Mucosa of gallbladder (tissue), 1 donor: ENCODE measurements at places on chromosomes 1 and 21. TPM values are rescaled to one million over a fixed set of nuclear protein-coding genes. Genes with fewer than 3 reads are reported as not detected.

GRCh38 chr1:224920930-224921329, 8.5 kb upstream of the DNAH14 start:
- DNase-seq = no peak

DNA sequence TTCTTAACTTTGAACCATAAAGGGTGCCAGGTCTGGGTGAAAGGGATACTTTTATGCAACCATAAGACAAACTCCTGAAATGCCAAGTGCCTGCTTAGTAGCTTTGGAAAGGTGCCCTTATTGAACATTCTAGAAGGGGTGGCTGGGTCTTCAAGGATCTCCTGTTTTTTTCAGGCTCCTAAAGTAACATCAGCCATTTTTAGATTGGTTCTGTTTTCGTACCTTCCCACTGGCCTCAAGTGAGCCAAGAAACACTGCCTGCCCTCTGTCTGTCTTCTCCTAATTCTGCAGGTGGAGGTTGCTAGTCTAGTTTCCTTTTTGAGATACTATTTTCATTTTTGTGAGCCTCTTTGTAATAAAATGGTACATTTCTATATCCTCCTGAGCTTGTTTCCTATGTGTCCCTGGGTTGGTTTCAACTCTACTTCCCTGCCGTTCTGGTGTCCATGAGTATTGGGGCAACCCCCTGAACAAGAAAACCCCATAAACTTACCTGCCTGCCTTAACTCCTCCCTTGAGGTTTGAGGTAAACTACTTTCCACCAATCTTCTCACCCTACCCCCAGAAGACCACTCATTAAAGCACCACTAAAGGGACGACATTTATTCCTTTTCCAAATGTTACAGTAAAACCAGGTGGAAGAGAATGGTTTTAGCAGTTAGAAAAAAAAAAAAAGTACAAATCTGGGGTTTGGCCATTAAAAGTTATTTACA, 2.6 kb downstream of the MARCKSL1 start:
- DNase-seq = no peak

Gene OR2L5
- total RNA-seq = not detected

Gene C1orf50
- 6.7 TPM for total RNA-seq

- peak; percentile 18 for DNase-seq
Measured at GRCh38 chr1:13759072-13759471, 59.1 kb downstream of the PRDM2 start.

DNA sequence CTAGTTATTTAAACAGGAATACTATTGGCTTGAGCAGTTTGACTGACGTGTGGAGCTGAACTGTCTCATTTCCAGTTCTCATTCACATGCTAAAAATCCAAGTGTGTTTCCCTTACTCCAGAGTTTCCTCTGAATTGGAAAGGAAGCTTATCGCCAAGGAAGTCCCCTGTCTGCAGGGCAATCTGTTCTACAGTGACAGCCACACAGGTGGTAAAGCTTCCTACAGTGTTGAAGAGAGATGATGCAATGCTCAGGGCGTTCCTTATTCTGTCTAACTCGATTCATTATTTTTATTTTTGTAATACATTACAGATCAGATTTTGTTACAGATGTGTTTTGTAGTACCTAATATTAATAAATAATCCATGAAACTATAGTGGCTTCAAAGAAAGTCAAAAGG, 41.3 kb downstream of the ADAMTS5 start:
- DNase-seq = no peak

Gene PRKCZ
- 29.8 TPM for total RNA-seq

Gene TMEM51
- 43.7 TPM for total RNA-seq

- DNase-seq = no peak
Measured at GRCh38 chr21:42841156-42841915, 38.0 kb downstream of the WDR4 start.

GRCh38 chr1:113787663-113788062, 24.6 kb downstream of the RSBN1 start:
- no peak for DNase-seq

Gene MARK1
- total RNA-seq = 5.1 TPM

Gene ELAVL4
- total RNA-seq = 0.43 TPM

DNA sequence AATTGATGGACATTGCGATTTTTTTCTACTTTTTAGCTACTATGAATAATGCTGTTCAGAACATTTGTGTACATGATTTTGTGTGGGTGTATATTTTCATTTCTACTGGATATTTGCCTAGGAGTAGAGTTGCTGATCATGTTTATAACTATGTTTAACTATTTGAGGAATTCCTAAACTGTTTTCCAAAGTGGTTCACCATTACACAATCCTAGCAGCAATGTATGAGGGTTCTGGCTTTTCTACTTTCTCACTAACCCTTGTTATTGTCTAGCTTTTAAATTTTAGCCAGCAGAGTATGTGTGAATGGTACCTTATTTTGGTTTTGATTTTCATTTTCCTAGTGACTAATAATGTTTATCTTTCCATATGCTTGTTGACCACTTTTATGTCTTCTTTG, 86.2 kb downstream of the ATG4C start:
- no peak for DNase-seq

DNA sequence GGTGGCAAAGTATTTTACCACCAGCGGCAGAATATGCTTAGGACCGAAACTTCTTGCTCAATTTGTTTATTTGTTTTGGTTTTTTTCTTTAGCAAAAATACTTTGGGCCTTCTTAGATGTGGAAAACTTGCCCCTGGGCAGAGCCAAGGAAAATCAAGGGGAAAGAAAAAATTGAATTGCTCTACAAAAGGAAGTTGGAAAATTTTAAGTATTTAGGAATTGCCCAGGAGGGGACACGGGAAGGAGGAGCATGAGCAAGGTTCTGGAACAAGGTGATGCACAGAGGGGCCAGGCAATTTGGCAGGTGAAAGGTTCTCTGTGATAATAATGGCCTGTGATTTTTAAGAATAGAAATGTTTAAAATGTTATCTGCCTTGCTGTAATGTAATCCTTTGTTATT, 28.6 kb downstream of the SGIP1 start:
- no peak for DNase-seq

DNA sequence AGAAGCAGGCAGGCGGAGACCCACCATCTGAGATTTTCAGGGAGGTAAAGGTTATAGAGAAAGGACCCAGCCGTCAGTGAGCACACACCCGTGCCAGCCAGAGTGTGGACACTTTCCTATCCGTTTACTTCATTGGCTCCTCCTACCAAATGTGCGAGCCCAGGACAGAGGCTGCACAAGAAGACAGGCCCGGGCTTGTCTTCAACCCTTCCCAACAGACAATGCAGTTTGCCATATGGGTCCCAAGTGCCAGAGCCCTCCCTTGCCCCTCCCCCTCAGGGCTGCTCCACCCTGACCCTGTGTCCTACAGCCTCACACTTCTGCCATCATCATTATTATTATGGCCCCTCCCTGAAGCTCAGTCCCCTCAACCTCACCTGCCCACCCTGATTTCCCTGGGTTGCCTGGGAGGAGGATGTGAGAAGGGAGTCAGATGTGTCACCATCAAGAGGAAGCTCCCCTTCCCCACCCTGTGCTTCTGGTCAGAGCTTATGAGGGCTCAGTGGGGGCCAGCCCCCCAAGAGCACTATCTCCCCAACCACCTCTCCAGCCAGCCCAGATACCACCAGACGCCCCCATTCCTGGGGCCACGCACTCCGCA, 9.4 kb downstream of the LAPTM5 start:
- no peak for DNase-seq

GRCh38 chr1:98700228-98700627, 38.7 kb downstream of the SNX7 start:
- no peak for DNase-seq

Gene TRNP1
- total RNA-seq = 296 TPM

DNA sequence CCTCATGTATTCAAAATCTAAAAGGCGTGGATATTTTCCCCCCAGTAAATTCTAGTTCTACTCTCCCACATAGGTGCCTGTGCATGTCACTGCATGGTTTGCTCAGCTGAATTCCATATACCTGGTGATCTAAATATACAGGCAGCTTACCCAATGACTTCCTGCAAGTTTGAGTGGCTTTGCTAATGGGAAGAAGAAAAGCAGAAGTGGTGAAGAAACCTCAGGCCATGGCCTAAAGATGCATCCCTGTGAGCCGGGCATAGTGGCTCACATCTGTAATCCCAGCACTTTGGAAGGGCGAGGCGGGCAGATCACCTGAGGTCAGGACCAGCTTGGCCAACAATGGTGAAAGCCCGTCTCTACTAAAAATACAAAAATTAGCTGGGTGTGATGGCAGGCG, 11.5 kb downstream of the SLC44A3 start:
- DNase-seq = no peak

DNA sequence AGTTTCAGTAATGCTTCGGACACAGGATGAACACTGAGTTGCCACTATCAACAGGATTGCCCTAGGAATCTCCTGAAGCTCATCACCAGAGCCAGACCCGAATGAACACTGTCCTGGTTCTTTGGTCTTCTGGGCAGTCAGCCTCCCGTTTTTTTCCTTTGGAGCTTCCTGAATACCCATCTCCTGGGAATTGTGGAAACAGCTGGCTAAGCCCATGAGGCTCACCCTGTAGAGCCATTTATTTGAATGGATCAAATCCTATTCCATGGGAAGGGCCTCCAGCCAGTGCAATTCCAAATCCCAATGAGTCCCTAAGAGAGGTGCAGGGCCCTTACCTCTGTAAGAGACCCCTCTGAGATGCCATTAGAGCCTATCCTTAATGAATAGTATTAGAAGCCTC, 5.9 kb downstream of the RCSD1 start:
- no peak for DNase-seq

Gene BMP8B
- 1.8 TPM for total RNA-seq

Gene TAL1
- 6.0 TPM for total RNA-seq

DNA sequence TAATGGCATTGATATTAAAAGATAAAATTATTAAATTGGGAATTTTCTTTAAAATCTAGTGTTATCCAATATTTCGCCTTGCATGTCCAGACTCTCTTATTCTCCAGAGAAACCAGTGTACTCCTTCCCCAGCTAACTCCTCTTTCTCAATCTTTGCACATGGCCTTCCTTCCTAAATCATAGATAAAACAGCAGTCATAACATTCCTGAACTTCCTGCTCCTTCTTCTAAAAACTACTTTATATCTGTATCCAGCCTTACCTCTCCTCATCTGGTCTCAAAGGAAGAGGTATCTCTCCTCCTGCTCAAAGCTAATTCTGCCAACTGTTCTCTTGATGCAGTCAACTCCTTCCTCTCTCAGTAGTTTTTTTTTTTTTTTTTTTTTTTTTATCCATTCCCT, 39.5 kb upstream of the NEK7 start:
- DNase-seq = no peak

Gene LMOD1
- total RNA-seq = 257 TPM

DNA sequence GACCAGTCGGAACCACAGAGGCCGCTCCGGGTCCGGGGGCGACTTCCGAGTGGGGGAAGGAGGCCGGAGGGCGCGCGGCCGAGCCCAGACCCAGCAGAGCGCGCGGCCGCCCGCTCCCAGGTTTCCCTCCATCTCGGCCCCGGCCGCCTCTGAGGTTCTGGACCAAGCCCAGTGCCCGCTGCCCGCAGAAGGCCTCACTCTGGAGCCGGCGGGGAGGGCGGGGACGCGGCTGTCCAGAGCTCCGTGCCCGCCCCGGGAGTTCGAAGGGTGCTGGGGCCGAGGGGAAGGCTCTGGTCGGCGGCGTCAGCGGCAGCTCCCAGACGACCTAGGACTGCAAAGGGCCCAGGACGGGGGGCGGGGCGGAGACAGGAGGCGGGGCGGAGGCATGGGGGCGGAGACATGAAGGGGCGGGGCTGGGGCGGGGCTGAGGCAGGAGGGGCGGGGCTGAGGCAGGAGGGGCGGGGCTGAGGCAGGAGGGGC, 48.0 kb upstream of the SLC19A1 start:
- DNase-seq = peak; percentile 44

GRCh38 chr1:236854605-236854983, 59.5 kb downstream of the MTR start:
- DNase-seq = no peak

Gene CTSK
- total RNA-seq = 47.6 TPM

Gene RNF19B
- 31.4 TPM for total RNA-seq

GRCh38 chr1:38776466-38777065, 83.0 kb downstream of the RRAGC start:
- no peak for DNase-seq

GRCh38 chr21:19692231-19692630, 1288.6 kb upstream of the TMPRSS15 start:
- no peak for DNase-seq

GRCh38 chr1:245153552-245154428, 995 bp upstream of the KIF26B start:
- no peak for DNase-seq

GRCh38 chr1:143720087-143721023, 251.4 kb downstream of the FAM72C start:
- peak; percentile 38 for DNase-seq

GRCh38 chr1:30652152-30652841, 71.1 kb downstream of the MATN1 start:
- no peak for DNase-seq

DNA sequence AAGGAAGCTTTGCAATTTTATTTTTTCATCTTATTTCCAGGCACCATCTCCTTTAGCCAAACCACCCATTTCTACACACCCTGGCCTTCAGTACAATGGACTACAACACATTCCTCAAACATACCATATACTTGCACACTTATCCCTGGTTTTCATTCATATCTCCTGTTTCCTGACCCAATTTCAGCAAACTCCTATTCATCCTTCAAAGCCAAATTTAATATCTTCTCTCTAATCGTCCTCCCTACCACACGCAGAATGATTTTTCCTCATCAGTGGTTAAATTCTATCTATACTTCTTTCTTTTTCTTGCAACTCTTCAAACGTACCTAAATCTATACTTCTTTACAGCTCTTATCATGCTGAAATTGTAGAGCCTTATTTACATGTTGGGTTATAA, 2.9 kb downstream of the DENND2C start:
- DNase-seq = no peak

Gene MAGI3
- 22.3 TPM for total RNA-seq

DNA sequence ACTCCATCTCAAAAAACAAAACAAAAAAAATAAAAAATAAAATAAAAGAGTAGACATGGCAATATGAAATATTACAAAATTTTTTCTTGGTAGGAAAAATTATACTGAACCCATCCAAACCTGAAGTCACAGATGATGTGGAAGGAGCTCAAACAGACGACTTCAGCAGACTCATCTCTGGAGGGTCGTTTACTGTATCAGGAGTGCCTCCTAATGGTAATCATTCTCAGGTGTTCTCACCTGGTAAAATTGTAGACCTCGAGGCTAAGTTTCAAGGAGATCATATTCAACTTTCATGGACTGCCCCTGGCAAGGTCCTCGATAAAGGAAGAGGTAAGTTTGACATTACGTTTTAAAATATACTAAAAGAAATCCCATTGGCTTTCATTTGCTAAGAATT, 54.3 kb upstream of the SH3GLB1 start:
- no peak for DNase-seq

Gene PTGS2
- 10.0 TPM for total RNA-seq

GRCh38 chr1:6511561-6512244, 20.2 kb upstream of the PLEKHG5 start:
- DNase-seq = no peak
